ENCODE measurements at places on chromosomes 6 and 20.

- no peak for DNase-seq
Measured at GRCh38 chr6:118739696-118740353, 88.4 kb upstream of the CEP85L start.

- DNase-seq = no peak
Measured at GRCh38 chr20:41316051-41316450, 1.5 kb downstream of the ZHX3 start.

DNA sequence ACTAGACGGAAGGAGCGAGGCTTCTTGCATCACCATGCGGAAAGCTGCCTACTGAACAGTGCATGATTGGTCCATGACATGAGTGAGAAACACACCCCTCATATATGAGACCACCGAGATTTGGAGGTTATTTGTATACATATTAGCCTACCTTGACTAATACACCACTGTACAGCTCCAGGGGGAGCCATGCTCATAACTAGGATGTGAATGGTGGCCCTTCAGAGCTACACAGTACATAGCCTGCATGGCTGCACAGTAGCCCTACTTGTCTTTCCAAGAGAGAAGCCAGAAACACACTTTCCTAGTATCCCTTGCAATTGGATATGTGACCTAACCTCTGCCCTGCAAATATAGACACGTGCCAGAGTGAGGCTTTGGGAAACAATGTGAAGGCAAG, 21.8 kb upstream of the MCUR1 start:
- no peak for DNase-seq

- no peak for DNase-seq
Measured at GRCh38 chr6:25130518-25130917, 148.7 kb upstream of the CARMIL1 start.

DNA sequence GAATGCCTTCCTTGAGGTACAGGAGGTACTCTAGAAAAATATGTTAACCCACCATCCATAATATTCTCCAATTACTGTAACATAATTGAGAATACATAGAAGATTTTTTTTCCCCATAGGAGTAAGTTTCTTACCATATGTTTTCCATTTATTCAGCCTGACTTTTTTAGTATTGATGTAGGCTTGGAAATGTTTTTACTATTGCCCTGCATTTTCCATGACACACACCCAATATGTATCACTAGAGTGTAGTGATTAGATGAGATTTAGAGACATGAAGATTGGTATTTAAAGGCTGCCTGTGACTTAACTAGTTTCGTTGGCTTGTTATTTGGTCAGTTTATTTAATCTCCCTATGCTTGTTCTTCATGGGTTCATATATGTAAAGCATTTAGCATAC, 39.5 kb downstream of the KCNQ5 start:
- no peak for DNase-seq

DNA sequence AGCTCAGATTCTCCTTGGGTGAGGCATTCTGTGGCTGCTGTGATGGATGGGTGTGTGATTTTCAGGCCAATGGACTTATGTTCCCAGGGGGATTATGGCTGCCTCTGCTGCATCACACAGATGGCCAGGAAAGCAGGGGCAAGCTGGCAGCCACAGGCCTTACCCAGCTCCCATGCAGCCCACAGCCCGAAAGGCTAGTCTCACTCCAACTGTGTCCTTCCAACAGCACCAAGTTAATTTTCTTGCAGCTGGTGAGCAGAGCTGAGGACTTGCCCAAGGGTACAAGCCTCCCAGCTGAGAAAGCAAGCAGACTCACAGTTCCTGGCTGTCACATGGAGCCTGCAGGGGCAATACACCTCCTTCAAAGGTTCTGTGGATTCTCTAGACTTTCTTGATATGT, 155.2 kb upstream of the KHDRBS2 start:
- DNase-seq = no peak

GRCh38 chr20:2417213-2417541, 36.5 kb downstream of the TGM6 start:
- no peak for DNase-seq

DNA sequence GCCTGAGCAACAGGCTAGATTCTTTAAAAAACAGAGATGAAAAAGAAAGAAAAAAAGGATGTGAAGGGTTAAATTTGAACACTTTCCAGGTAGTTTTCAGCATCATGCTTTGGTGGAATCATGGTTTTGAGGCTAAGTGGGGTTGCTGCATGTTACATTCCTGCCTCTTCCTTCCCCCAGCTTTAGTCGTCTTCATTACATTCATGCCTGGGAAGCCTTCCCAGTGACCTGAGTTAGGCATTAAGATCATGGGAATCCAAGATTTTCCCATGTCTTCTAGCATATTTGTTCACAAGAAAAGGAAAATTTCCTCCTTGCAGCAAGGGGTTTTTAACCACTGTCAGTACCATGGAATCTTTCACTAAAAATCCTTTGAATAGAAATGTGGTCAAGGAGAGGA, 12.0 kb downstream of the TPX2 start:
- DNase-seq = no peak

GRCh38 chr6:170363255-170363654, 56.7 kb downstream of the FAM120B start:
- no peak for DNase-seq

GRCh38 chr6:166629628-166630027, 2.6 kb upstream of the RPS6KA2 start:
- no peak for DNase-seq

DNA sequence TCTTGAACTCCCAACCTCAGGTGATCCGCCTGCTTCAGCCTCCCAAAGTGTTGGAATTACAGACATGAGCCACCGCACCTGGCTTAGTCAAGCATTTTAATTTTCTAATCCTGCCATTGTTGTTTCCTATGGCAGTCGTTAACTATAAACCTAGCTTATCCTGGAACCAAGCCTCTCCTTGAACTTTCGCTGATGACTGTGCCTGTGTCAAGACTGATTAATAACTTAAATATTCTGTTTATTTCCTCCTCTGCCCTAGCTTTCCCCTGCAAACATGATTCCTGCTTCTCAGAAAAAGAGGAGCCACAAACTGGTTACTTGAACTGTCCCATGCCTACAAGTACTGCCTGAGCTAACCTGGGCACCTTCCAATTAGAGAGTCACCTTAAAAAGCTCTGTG, 1.5 kb downstream of the VNN1 start:
- no peak for DNase-seq

DNA sequence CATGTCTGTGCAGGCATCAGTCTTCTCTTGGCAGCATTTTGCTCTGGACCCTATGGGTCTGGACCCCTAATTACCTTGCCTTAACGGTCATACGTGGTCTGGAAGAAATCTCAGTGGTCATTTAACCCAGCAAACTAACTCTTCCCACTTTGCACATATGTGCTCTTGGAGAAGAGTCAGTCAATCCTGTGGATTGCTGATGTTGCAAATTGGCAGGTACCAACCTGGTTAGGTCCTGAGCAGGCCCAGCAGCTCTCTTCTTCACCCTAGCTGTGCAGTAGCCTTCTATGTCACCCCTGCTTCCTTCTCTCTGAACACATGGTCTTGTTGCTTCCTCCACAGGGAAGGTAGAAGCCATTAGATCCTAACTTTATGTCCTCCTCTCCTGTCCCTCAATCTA, 1.6 kb downstream of the CEP43 start:
- DNase-seq = no peak

DNA sequence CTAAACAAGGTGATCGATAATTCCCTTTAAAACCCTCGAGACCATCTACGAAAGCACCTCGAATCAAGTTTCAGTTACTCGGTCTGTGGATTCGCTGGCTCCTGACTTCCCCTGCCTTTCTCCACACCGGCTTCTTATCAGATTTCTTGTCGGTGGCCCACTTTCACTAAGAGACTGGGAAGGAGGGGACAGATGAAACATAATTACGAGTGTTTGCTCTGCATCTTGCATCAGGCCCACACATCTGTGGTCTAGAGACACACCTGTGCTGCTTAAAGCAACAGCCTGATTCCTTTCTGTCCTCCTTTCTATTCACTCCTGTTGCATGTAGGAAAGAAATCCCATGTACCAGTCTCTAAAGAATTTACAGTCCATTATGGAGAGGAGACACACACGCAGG, 37.7 kb downstream of the INSM1 start:
- no peak for DNase-seq

DNA sequence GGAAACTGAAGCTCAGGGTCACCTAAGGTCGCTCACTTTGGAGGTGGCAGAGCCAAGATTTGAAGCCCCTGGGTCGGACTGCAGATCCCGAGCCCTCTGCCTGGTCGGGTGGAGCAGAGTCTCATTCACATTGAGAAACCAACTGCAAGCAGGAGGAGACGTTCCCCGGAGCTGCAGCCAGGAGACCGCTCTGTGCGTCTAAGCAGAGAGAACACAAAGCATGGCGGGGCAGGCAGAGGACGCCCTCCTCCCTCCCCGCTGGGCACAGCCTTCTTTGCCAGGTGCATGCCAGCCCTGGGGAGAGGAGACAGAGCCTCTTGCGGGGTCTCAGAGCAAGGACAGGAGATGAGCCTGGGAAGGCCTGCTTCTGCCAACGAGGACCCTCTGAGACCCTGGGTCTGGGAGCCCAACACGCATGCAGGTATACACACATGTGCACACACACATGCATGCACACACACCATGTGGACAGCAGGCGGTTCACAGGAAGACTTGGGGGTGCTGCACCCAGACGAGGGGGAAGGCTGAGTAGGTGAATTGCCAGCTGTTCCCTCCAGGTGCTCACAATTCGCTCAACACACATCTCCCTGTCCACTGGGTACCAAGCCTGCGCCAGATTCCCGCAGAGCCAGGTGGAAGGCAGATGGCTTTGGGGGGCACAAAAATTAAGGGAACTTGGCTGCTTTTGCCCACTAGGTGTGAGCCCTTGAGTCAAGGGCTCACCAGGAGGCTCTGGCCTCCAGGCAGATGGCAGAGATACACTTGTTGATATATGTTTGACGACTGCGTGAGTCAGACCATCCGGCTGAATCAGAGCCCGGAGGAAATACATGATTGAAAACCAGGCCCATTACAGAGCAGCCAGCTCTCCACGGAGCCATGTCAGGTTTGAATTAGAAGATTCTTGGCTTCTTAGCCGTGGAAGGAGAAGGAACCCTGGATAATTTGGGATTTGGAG, 5.5 kb upstream of the NTSR1 start:
- no peak for DNase-seq

- DNase-seq = no peak
Measured at GRCh38 chr6:56984361-56984760, 29.5 kb downstream of the BEND6 start.

DNA sequence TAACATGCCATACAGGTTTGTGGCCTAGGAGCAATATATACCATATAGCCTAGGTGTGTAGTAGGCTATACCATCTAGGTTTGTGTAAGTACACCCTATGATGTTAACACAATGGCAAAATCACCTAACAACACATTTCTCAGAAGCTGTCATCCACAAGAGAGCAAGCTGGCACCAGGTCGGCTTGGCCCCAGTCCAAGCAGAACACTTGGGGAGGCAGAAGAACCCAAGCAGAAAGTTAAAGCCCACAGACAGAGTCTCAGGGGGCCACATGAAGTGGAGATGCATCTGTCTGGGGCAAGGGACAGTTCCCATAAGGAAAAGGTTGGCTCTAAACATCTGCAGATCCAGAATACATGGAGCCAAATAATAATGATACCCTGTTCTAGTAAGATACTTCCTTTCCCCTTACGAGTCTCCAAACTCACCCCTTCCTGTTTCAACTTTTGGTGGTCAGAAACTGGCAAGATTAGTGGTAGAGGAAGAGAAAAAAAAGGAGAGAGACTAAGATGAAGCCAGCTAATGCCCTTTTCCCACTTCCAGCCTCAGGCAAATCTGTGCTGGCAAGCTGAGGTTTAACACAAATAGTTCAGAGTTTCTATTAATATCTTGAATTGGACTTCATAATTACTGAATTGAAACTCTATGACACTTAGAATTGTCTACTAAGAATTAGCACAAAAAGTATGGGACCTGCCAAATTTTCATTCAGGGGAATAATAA, 29.5 kb downstream of the TCF21 start:
- no peak for DNase-seq

GRCh38 chr20:16394784-16395183, 178.5 kb downstream of the KIF16B start:
- no peak for DNase-seq

DNA sequence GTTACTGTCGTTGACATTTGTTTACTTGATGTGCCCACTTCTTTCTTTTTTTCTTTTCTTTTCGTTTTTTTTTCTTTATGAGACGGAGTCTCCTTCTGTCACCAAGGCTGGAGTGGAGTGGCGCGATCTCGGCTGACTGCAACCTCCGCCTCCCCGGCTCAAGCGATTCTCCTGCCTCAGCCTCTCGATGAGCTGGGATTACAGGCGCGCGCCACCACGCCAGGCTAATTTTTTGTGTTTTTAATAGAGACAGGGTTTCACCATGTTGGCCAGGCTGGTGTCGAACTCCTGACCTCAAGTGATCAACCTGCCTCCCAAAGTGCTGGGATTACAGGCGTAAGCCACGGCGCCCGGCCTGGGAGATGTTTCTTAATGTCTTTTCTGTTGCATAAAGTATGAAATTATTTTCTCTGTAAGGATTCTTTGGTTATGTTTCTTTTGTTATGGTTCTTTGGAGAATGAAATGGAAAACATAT, 33.3 kb upstream of the PRSS16 start:
- no peak for DNase-seq

DNA sequence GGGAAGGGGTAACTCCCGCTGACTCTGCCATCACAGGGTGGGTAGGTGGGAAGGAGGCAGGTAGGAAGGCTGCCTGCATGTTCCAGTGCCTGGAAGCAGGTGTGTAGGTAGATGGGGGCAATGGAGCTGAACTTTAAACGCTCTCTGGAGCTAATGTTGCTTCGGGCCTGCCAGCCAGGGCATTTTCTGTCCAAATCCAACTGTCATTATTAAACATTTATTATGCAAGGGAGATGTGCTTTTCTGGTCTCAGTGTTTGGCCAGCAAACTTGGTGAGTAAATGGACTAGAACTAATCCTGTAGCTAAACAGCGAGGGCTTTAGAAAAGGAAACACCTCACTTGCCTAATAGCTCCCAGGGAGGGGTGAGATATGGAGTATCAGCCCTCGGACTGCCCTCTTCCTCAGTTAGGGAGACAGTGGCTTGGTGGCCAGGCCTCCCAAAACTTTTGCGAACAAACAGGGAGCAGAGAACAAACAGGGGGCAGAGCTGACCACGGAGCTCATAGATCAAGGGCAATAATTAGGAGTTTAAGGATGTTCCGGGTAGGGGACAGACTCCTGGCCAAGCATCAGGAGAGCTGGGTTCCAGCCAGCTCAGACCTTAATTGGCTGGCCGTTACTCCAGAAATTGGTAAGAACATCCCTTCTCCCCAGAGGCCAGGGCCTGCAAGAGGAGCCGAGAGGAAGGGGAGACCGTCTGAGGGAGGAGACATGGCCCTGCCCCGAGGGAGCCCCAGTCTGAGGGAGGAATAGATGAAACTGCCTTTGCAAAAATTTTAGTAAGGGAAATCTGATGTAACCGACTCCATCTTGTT, 131.1 kb downstream of the VEGFA start:
- DNase-seq = no peak
